WERI-Rb-1 (cell line): ENCODE measurements at places on chromosomes 1 and 21.
A peak's percentile ranks its signal among the peaks of the same experiment; 100 is the strongest.

DNA sequence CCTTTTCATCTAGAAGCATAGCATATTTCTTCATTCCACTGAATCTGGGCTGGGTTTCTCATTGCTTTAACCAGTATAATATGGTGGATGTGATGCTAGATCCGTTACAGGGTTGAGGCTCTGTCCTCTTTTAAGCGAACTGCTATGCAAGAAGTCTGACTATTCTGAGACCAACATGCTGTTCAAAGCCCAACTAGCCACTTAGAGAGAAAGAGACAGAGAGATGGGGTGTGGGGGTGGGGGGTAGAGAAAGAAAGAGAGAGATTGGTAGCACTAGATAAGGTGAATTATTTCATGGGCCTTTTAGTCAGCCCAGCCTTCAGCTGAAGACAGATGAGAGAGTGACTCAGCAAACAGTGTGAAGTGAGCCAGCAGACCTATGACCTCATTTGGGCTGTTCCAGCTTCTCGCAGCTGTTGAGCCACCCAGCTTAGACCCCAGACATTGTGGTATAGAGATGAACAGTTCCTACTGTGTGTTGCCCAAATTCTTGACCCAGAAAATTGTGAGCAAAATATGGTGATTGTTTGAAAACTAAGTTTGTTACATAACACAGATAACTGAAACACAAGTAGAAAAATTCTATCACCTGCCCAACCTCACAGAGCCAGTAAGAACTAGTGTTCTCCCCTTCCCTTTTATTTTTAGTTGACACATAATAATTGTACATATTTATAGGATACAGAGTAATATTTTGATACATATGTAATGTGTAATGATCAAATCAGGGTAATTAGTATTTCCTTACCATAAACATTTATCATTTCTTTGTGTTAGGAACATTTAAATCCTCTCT, 40.7 kb upstream of the PRKACB start:
- DNase-seq, result no peak

GRCh38 chr1:230166366-230167132, 99.5 kb downstream of the GALNT2 start:
- DNase-seq, result no peak

- no peak for DNase-seq
Measured at GRCh38 chr1:241895013-241895412, 47.0 kb downstream of the EXO1 start.

GRCh38 chr1:56644064-56644918, 823 bp upstream of the PRKAA2 start:
- no peak for DNase-seq

DNA sequence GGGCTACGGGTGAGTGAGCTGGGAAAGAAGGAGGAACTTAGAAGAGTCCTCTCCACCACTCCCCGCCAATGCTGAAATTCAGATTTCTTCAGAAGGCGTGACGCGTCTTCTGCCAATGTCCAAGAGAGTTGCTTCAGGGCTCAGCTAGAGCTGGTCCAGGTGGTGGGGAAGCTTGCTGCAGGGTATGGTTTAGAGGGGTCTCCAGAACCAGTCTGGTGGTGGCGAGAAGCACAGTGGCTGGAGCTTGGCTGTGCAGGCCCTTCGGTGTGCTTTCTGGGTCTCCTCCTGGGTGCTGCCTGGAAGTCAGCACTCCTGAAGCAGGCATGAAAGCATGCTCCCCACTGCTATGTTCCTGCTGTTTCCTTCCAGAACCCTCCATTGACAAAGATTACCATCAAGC, 387.2 kb downstream of the PTPRU start:
- DNase-seq, result no peak

DNA sequence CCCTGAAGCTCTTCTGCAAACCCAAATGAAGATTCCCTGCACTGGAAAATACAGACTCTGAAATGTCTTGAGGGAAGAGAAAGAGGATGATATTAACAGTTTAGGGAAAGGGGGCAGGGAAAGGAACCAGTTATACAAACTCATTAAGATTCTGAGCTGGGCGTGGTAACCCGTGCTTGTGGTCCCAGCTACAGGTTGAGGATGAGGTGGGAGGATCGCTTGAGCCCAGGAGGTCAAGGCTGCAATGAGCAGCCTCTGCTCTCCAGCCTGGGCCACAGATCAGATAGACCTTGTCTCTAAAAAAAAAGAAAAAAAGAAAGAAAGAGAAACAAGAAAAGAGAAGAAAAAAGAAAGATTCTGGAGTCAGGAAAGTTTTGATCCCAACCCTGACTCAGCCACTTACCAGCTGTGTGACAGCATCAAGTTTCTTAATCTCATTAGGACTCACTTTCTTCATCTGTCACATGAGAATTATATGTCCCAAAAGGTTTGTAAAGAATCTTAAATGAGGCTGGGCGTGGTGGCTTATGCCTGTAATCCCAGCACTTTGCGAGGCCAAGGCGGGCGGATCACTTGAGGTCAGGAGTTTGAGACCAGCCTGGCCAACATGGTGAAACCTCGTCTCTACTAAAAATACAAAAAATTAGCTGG, 53.9 kb downstream of the OPTC start:
- peak; percentile 91 for DNase-seq

DNA sequence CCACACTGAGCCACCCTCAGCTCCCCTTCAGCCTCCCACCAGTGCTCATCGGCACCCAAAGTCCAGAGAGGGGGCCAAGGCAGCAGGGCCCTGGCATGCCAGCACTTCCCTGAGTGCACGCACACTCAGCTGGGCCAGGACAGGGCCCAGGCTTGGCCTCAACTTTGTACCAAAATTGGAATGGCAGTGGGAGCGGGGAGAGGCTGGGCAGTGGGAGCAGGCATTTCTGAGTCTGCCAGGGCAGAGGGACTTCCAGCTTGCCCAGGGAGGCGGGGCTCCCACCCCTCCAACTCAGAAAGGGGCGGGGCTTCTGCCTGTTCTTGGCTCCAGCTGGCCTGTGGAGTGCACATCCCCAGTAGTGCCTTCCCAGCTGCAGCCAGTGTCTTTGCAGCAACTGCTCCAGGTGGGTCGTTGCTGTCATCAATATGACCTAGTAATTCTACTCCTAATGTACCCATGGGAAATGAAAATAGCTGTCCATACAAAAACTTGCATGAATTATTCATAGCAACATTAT, 10.3 kb upstream of the SNX7 start:
- DNase-seq, result no peak

- no peak for DNase-seq
Measured at GRCh38 chr1:67191668-67192520, 25.6 kb downstream of the IL23R start.

GRCh38 chr1:223482766-223483165, 89.6 kb downstream of the CCDC185 start:
- DNase-seq, result no peak

DNA sequence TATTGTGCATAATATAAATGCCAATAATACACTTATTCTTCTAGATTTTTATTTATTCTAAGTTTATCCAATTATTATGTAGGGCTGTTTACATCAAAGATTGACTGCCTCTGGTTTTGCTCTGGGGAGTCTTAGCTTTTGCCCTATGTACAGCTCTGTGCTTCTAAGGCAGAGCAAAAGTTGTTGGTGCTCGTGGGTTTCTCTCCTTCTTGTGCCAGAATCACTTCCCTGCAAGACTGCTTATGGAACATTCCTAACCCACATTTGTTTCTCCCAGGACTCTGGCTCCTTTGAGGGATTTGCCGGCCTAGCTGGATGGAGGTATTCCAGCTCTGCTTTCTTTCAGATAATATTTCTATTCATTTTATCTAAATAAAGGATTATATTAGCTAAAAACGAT, 849.1 kb downstream of the USP25 start:
- DNase-seq, result no peak

DNA sequence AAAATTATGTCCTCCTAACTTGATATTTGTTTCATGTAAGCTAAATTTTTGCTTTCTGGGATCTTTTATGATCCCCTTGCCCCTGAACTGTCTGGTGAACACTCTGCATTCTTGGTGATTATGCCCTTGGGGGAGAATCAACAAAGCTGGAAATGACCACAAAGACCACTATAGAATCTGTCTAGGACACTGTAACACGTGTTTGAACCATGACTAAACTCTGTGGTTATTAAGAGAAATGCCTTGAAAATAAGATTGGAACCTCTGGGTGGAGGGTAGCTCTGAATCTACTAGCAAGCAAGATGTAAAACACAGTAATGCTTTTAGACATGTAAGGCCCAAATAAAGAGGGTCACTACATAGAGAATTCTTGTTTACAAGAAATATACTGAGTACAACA, 237.5 kb downstream of the HMCN1 start:
- DNase-seq, result no peak

- no peak for DNase-seq
Measured at GRCh38 chr1:8009043-8010002, 16.8 kb downstream of the ERRFI1 start.

GRCh38 chr1:151196292-151196800, 2.0 kb upstream of the PIP5K1A start:
- DNase-seq, result peak; percentile 93

GRCh38 chr1:236082526-236082925, 17.6 kb upstream of the NID1 start:
- DNase-seq, result no peak

GRCh38 chr21:29371464-29371863, 72.7 kb downstream of the BACH1 start:
- DNase-seq, result no peak

DNA sequence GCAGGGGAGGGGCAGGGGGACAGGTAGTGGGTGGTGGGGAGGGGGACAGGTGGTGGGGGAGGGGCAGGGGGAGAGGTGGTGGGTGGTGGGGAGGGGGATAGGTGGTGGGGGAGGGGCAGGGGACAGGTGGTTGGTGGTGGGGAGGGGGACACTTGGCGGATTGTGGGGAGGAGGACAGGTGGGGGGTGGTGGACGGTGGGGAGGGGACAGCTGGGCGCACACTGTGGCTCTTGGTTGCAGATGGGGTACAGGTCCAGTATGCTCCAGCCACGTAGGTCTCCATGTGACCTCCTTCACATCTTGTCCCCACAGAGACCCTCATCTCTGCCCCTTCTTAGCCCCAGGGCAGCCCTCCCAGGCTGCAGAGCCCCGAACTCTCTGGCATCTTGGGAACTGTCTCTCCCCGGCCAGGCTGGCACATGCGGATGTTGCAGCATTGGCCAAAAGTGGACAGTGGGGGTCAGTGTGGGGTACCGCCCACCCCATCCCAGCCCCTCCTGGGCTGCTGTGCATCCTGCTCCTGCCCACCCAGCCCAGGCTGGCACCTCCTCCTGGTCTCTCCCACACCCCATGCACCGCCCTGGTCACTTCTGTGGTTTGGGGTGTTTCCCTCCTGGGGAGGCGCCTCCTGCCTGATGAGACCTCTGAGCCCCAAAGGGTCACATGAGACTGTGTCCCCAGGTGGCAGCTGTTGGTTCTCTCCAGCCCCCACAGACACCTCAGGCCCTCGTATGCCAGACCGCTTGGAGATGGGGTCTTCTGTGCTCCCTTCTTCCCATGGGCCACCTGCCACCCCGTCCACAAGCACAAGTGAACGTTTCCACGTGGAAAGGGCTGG, 7.6 kb upstream of the SLC19A1 start:
- DNase-seq, result peak; percentile 29

DNA sequence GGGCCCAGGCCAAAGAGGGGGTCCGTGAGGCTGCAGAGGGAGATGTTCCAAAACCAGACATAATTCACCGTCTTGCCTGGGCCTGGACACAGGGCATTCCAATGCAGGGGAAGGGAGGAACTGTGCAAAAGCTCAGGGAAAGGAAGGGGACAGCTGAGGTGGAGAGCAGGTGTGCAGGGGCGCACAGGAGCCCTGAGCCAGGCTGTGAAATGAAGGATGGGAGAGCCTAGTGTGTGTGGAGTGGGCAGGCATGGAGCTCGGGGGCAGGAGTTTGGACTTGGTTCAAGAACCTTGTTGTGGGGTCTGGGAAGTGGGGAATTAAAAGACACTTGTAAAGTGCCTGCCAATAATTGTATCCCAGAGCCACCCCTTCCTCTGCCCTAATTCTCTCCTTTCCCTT, 2.3 kb downstream of the TNNI1 start:
- DNase-seq, result no peak

DNA sequence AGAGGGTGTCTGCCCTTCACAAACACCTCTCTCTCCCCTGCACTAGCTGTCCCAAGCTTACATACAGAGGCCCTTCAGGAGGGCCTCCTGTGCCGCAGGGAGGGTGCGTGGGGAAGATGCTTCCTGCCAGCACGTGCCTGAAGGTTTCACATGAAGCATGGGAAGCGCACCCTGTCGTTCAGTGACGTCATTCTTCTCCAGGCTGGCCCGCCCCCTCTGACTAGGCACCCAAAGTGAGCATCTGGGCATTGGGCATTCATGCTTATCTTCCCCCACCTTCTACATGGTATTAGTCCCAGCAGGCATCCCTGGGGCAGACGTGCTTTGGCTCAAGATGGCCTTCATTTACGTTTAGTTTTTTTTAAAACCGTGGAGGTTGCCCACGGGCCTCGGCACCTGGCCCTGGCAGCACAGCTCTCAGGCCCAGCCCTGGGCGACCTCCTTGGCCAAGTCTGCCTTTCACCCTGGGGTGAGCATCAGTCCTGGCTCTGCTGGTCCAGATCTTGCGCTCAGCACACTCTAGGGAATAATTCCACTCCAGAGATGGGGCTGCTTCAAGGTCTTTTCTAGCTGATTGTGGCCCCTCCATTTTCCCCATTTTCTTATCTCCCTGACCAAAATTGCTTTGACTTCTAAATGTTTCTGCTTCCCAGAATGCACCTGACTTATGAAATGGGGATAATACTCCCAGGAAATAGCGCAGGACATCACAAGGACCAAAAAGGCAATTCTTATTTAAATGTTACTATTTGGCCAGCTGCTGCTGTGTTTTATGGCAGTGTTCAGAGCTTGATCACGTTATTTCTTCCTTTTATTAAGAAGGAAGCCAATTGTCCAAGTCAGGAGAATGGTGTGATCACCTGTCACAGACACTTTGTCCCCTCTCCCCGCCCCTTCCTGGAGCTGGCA, 6.1 kb downstream of the NPPA start:
- DNase-seq, result peak; percentile 53

DNA sequence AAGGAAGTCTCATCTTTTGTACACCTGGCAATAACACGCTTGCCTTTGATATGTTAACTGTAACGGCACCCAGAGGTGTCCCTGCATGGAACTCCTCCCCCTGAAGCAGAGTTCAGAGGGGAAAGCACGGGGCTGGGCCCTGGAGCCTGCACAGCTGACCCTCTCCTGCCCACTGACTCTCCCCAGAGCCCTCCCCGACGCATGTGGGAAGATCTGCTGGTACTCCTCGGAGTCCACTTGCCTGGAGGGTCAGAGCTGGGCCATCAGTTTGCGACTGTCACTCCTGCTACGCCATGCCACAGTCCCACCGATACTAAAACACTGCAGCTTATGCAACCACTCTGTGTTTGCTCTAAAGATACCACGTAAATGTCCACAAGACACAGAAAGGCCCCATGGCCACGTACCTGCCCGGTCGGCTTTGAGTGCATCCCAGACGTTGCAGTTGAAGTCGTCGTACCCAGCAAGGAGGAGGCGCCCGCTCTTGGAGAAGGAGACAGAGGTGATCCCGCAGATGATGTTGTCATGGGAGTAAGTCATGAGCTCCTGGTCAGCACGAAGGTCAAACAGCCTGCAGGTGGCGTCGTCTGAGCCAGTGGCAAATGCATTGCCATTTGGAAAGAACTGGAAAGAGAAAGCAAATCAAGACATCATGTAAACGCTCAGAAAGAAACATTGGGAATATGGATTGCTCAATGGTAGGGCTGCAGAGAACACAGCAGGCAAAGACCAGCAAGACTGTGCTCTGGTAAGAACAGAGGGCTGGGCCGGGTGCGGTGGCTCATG, 10.6 kb upstream of the NADK start:
- peak; percentile 62 for DNase-seq

GRCh38 chr1:115012006-115012405, 17.6 kb upstream of the TSHB start:
- no peak for DNase-seq

- no peak for DNase-seq
Measured at GRCh38 chr1:154446292-154446691, 41.1 kb downstream of the IL6R start.
